ENCODE measurements at places on chromosomes 1 and 21.
A peak's percentile ranks its signal among the peaks of the same experiment; 100 is the strongest.

DNA sequence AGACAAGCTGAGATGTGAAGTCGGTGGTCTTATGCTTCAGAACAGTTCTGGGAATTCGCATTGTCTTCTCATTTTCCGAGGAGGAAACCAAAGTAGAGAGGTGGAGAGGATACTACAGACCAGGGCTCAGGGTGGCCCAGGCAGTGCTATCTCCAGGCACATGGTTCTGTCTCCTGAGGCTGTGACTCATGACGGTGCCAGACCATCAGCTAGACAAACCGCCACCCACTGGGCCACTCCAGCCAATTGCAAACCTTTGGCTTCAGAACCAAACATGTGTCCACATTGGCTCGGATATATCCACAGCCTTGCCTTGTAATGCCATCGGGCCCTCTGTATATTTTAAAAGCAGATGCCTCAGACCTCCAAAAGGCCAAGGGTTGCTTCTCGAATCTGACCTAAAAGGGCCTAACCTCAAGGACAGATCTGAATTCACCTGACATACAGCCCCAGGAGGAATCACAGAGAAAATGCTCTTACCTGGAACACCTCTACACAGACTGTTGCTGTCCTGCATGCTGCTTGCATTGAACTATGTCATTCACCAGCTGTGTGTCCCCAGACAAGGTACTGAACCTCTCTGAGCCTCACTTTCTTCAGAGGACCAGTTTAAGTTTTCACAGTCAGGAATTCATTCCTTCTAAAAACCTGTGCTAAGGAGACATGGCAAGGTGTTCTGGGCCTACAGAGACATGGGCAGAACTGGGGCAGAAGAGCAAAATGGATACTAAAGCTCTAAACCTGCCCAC, 224.9 kb upstream of the JUN start:
- H3K27me3 ChIP-seq, result no peaks in the 10 kb centered on the region
- H3K36me3 ChIP-seq, result peaks cover 6% of the 10 kb centered on the region
- no peak for DNase-seq
- peak overlapping the region; percentile 52 for H3K4me3 ChIP-seq
- H3K27ac ChIP-seq, result peak overlapping the region; percentile 94
- H3K4me1 ChIP-seq, result peaks cover 89% of the 10 kb centered on the region

DNA sequence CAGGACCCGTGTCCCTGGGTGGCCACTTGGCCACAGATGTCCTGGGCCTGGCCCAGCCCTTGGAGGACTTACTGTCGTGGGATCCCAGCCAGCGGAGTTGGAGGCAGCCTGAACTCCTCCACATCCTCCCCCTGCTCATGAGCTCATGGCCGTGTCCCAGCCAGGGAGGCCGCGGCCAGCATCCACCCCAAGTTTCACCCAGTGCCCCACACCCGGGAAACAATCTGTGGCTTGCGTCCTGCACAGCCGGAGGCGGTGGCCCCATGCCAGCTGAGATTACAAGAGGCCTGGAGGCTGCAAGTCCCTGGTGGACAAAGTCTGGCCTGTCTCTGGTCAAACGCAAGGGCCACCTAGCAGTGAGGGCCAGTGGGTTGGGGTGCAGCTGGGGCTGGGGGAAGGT, 27.5 kb upstream of the TMEM52 start:
- H3K27me3 ChIP-seq, result no peaks in the 10 kb centered on the region
- H3K4me1 ChIP-seq, result no peaks in the 10 kb centered on the region
- H3K27ac ChIP-seq, result no peak overlapping the region
- no peak for DNase-seq
- no peak overlapping the region for H3K4me3 ChIP-seq
- no peaks in the 10 kb centered on the region for H3K36me3 ChIP-seq

- H3K4me3 ChIP-seq, result no peak overlapping the region
- no peak for DNase-seq
- peaks cover 2% of the 10 kb centered on the region for H3K36me3 ChIP-seq
- no peaks in the 10 kb centered on the region for H3K27me3 ChIP-seq
Observed at GRCh38 chr1:44261171-44261817, 48.0 kb downstream of the DMAP1 start.

- H3K36me3 ChIP-seq, result peaks cover 16% of the 10 kb centered on the region
- no peaks in the 10 kb centered on the region for H3K4me1 ChIP-seq
- no peak overlapping the region for H3K4me3 ChIP-seq
- no peak overlapping the region for H3K27ac ChIP-seq
Observed at GRCh38 chr21:34790341-34790740, 121.5 kb downstream of the CLIC6 start.

DNA sequence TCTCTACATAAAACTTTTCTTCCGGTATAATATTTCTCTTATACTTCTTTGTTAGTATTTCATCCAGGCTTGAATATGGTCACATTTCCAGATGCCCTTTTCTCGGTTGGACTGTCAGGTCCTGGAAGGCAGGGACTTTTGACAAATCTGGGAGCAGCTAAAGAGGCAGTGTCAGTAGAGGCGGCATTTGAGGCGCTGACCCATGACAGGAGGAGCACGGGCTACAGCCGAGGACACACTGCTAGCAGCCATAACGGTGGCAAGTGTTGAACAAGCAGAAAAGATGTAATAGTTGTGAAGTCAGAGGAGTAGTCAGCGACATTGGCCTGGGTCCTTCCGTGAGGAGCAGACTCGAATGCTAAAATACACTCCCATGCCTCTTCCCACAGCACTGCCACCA, 14.5 kb upstream of the NRIP1 start:
- peaks cover 18% of the 10 kb centered on the region for H3K27me3 ChIP-seq
- DNase-seq, result no peak
- no peak overlapping the region for H3K27ac ChIP-seq
- no peaks in the 10 kb centered on the region for H3K36me3 ChIP-seq
- H3K4me3 ChIP-seq, result no peak overlapping the region

GRCh38 chr1:30452170-30452569, 271.2 kb downstream of the MATN1 start:
- H3K4me3 ChIP-seq, result no peak overlapping the region
- peaks cover 2% of the 10 kb centered on the region for H3K27me3 ChIP-seq
- H3K4me1 ChIP-seq, result no peaks in the 10 kb centered on the region
- DNase-seq, result no peak
- H3K27ac ChIP-seq, result no peak overlapping the region
- H3K36me3 ChIP-seq, result no peaks in the 10 kb centered on the region

DNA sequence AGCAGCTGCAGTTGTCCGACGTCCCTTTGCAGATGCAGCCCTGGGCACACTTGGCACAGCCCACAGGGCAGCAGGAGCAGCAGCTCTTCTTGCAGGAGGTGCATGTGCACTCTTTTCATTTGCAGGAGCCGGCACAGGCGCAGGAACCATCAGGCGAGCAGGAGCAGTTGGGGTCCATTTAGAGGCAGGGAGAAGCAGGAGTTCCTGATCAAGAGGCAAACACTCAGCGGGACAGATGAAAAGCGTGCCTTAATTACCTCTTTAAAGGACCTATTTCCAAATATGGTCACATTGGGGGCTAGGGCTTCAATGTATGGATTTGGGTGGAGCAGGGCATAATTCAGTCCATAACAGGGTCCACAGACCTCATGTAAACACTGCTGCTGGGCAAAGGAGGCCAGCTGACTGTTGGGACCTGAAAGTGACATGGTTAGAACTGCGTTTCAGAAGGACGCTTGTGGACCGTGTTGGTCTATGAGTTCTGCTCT, 4.3 kb upstream of the CPLANE2 start:
- H3K27ac ChIP-seq, result no peak overlapping the region
- DNase-seq, result no peak
- H3K27me3 ChIP-seq, result no peaks in the 10 kb centered on the region
- H3K36me3 ChIP-seq, result no peaks in the 10 kb centered on the region
- peaks cover 22% of the 10 kb centered on the region for H3K4me1 ChIP-seq
- no peak overlapping the region for H3K4me3 ChIP-seq

DNA sequence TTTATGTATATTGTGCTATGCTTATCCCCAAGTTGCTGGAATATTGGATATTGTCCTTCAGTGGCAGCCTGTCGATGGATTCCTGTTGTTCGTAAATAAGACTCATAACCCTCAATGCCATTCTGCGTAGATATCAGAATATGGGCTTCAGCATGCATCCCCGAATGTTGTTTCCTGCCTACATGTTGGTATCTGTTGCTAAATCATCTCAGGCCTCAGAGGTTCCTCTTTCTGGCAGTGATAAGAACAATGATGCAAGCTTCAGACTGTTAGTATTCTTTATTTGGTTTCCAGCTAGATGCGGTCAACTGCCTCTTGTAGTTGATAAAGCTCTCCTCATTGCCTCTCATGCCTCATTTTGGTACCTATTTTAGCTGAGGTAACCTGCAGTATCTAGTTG, 2082.6 kb downstream of the MRPL39 start:
- no peak for DNase-seq
- no peak overlapping the region for H3K27ac ChIP-seq
- H3K4me3 ChIP-seq, result no peak overlapping the region
- no peaks in the 10 kb centered on the region for H3K36me3 ChIP-seq
- H3K4me1 ChIP-seq, result no peaks in the 10 kb centered on the region

- no peaks in the 10 kb centered on the region for H3K4me1 ChIP-seq
- no peaks in the 10 kb centered on the region for H3K36me3 ChIP-seq
- H3K27me3 ChIP-seq, result peaks cover 4% of the 10 kb centered on the region
- DNase-seq, result no peak
- no peak overlapping the region for H3K27ac ChIP-seq
- no peak overlapping the region for H3K4me3 ChIP-seq
Observed at GRCh38 chr1:62207187-62207586, 12.5 kb downstream of the L1TD1 start.

- peaks cover 13% of the 10 kb centered on the region for H3K4me1 ChIP-seq
- no peak for DNase-seq
- no peak overlapping the region for H3K4me3 ChIP-seq
- no peaks in the 10 kb centered on the region for H3K36me3 ChIP-seq
- no peaks in the 10 kb centered on the region for H3K27me3 ChIP-seq
Observed at GRCh38 chr1:234737967-234738314, 128.0 kb upstream of the IRF2BP2 start.
